ENCODE measurements at places on chromosomes 1 and 21.

GRCh38 chr1:245751726-245752470 lies 597.1 kb downstream of the KIF26B start:
- no peak for DNase-seq

GRCh38 chr1:206041640-206042039 lies 11.3 kb upstream of the RHEX start:
- DNase-seq, result no peak

DNA sequence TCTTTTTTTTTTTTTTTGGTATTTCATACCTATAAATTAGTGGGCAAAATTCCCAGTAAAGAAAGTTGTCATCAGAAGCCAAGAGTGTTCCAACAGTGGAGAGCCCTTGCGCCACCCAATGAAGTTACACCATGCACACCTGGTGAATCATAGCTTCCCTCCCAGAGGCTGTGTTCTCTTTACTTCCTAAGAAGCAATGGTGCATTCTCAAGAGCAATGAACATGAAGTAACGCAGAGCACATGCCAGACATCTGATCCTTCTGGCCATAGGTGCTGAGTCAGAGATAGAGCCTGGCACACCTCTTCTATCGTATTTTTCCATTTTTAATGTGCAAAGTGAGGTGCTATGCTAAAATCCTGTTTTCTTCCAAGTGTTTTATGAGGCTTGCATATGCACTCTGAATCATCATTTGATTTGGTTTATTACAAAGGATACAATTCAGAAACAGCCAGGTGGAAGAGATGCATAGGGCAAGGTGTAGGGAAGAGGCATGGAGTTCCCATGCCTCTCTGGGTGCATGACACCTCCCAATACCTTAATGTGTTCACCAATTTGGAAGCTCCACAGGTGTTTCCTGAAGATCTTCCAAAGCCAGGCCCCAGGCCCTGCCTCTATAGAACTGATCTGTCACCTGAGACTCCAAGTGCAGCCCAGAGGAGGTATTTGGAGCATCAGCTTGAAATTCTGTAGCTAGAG lies 408.0 kb downstream of the SIPA1L2 start:
- no peak for DNase-seq

DNA sequence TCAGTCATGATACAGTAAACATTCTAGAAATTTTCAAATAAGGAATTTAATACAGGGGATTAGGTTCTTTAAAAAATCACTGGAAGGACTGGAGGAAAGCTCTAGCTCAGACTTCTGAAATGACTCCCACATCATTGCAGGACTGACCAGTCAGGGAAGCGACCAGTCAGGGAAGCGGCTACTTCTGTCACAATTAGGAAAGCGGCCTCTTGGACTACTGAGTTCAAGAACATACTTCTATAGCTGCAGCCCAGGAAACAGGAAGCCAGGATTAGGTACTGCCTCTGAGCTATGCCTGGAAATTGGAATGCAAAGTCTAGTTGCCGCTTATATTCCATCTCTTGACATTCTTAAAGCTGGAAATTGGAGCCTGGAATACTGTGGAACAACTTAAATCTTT lies 45.5 kb downstream of the USP25 start:
- no peak for DNase-seq

GRCh38 chr1:79549201-79549600 lies 542.7 kb upstream of the ADGRL4 start:
- DNase-seq, result no peak

DNA sequence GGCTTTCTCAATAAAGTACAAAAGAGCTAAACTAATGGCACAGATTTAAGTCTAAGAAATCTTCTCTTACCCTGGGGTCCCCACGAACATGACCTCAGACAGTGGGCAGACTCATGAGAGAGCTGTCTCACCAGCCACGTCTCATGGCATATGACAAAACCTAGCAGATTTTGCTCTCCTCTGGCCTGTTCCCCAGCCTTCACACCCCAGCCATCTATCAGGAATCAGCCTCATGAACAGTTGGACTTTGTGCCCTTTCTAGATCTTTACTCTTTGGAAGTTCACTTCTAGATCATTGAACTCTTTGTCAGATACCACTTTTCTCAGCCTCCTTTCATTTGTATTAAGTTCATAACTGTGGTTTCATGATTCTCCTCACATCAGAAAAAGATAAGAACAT lies 14.2 kb upstream of the HSD3B1 start:
- DNase-seq, result no peak
